ENCODE measurements at places on chromosomes 7 and 10.

DNA sequence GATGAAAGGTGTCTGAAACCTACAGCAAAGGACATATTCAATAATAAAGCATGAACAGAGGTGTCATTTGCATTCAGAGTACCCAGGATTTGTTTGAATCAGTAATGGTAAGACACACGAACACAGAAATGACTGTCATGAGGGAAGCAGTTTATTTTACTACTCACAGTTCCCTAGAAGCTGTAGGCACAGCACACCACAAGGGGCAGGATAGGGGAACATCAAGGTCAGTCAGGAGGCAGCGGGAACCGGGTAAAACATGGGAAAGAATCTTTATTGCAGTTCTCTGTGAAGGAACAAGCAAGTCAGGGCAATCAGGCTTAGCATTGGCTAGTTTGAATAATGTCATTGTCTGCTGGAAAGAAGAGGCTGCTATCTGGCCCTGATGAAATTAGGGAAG is 70.2 kb upstream of the PDSS1 start:
- DNase-seq, result peak; percentile 75

DNA sequence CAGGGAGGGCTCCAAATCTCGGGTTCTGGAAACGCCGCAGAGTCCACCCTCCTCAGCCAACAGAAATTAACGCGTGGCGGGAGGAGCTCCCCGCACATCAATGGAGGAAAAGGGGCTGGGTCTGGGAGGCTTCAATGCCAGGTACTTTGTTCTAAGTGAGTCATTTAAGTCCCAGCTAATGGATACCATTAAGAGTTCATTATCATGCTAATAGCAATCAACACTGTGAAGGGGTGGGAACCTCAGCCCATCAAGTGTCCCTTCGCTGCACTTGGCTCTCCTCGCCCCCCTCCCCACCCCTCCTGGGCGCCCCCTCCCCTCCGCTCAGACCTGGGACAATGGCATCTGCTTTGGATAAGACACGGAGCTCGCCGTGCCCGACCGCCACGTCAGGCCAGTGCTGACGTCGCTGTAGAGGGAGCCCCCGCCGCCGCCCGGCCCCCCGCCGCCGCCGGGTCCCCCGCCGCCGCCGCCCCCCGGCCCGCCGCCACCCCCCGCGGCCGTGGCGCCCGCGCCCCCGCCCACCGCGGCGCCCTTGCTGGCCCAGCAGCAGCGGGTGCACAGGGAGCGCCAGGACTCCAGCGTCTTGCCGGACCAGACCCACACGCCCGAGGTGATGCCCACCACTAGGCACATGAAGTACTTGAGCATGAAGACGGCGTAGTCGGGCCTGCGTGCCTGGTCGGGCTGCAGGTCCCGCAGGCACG is 2.9 kb downstream of the FZD8 start:
- peak; percentile 79 for DNase-seq

GRCh38 chr10:130377986-130378540 is 241.9 kb downstream of the GLRX3 start:
- DNase-seq, result no peak

- DNase-seq, result peak; percentile 42
Measured at GRCh38 chr10:926075-926698, 5.3 kb downstream of the LARP4B start.

GRCh38 chr7:155009570-155010157 is 6.7 kb upstream of the PAXIP1 start:
- DNase-seq, result no peak

GRCh38 chr10:131396121-131397050 is 84.9 kb upstream of the TCERG1L start:
- DNase-seq, result no peak

DNA sequence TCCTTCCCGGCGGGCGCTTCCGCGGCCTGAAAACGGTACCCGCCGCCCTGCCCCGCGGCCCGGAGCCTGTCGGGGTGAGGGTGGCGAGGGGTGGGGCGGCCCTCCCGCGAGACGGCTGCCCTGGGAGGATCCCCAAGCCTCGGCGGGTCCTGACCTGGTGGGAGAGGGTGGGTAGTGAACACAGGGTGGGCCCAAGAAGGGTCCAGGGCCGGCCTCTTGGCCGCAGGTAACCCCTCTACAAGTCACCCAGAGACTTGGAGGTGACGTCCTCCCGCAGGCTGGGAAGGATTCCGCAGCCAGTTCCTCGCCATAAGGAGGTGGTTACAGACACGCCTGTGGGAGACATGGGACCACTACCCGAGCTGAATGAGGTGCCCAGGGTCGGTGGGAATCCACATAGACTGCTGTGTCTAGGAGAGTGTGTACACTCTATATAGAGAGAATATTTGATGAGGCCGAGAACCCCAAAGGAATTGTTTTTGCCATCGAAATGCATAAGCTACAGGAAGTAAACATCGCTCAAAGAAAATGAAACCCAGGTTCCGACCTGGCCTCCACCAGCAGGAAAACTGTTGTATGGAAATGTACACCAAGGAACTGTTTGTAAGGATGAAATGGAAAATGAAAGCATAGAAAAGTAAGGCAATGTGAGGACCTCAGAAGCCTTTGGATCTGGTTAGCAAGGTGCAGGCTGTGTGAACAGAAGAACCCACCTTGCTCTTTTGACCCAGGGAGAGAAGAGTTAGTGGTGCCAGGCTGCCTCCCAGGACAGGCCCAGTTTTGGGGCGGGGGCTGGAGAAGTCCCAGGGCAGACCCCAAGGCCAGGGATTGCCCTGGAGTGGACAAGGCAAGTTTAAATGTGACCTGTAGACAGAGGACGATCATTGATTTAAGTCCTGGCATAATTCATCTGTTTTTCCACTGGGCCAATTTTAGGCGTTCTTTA is 659 bp downstream of the OPTN start:
- no peak for DNase-seq

Measured in islet precursor cell (in vitro differentiated cells).